ENCODE measurements at places on chromosomes 6 and 20.

GRCh38 chr6:35907750-35908149, 13.1 kb downstream of the SRPK1 start:
- no peak for DNase-seq

GRCh38 chr20:34892671-34893070, 16.3 kb downstream of the ACSS2 start:
- DNase-seq, result no peak

GRCh38 chr6:109966299-109966698, 11.8 kb upstream of the GPR6 start:
- DNase-seq, result no peak

DNA sequence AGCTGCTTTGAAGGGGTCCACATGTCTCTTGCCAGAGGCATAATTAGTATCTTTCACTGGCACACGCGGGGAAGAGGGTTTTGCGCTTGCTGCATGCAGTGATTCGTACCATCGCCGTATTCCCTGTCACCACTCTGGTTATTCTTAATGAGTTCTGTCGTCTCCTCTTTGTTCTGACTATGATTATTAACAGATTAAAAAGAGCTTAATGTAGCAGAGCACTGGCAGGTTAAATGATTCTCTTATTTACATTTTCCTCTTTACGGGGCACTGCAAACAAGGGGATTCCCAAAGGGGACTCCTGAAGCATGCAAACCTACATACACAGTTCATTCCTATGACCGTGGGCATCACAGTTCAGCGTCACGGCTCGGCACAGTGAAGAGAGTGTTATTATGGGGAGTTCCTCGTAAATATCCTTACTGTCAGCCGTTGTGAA, 204.8 kb downstream of the DTNBP1 start:
- no peak for DNase-seq

- DNase-seq, result no peak
These were observed 52.6 kb upstream of the SMIM29 start for GRCh38 chr6:34301408-34301807.

Data from dorsolateral prefrontal cortex (tissue), 122 donors.